ENCODE measurements at places on chromosomes 3 and 15.

DNA sequence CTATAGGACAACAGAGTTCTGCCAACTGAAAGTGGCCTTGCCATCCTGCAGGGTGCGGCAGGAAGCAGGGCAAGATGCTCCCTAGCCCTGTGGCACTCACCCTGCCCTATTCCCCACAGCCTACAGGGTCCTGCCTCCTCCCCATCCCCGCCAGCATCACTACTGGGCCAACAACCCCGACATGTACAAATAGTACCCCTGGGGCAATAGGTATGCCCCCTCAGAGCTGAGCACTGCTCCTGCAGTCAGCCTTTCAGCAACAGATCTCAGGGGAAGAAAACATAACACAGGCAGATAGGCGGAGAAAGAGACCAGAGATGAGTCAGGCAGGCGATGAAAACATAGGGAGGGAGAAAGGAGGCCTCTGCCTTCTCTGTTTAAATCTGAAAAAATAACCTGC, 74.7 kb downstream of the XXYLT1 start:
- no peak for DNase-seq

DNA sequence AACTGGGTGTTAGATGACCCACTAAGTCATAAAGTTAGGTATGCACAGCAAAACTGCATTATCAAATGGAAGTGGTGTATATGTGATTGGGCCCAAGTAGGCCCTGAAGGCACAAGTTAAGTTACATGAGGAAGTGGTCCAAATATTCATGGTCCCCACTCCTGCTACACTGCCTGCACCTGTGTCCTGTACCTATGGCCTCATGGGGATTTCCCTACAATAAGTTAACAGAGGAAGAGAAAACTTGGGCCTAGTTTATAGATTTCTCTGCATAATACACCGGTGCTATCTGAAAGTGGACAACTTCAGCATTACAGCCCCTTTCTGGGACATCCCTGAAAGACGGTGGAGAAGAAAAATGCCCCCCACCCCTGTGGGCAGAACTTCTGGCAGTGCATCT, 41.5 kb downstream of the STRIT1 start:
- DNase-seq = no peak

- DNase-seq = no peak
Observed at GRCh38 chr15:62241135-62241770, 76.2 kb upstream of the C2CD4B start.

DNA sequence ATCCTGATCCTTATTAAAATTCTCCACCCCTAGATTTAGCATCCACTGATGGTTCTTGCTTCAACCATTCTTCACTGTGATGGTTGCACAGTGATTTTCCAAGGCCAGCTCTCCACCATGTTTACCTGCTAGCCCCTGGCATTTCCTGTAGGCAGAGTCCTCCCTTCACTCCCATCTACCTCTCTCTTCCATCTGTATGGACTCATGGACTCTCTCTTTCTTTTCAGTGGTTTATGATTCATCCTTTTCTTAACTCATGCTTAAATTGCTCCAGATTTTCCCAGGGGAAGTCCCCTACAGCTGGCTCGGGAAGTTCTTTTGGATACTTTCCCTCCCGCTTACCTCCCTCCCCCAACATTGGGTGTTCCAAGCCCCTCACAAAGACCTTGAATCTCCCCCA, 18.7 kb downstream of the TGM4 start:
- no peak for DNase-seq

GRCh38 chr15:83960192-83960829, 275.3 kb upstream of the GOLGA6L4 start:
- no peak for DNase-seq

GRCh38 chr3:158847452-158847821, 45.6 kb downstream of the MFSD1 start:
- no peak for DNase-seq

DNA sequence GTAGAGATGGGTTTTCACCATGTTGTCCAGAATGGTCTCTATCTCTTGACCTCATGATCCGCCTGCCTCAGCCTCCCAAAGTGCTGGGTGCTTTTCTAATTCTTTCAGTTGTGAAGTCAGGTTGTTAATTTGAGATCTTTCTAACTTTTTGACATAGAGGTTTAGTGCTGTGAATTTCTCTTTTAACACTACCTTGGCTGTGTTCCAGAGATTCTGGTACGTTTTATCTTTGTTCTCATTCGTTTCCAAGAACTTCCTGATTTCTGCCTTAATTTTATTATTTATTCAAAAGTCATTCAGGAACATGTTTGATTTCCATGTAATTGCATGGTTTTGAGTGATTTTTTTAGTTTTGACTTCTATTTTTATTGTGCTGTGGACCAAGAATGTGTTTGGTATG, 63.5 kb upstream of the CCDC54 start:
- no peak for DNase-seq

GRCh38 chr3:21142949-21143348, 608.1 kb downstream of the ZNF385D start:
- no peak for DNase-seq

- no peak for DNase-seq
Observed at GRCh38 chr3:37074178-37074577, 80.9 kb downstream of the MLH1 start.

- DNase-seq = no peak
Observed at GRCh38 chr3:124620600-124621063, 109.6 kb upstream of the UMPS start.

DNA sequence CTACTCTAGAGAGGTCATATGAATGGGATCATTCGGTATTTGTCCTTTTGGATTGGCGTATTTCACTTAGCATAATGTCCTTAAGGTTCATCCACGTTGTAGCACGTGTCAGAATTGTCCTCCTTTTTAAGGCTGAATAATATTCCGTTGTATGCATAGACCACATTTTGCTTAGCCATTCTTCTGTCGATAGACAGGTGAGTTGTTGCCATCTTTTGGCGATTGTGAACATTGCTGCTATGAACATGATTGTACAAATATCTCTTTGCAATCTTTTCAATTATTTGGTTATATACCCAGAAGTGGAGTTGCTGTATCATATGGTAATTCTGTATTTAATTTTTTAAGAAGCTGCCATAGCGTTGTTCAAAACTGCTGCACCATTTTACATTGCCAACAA, 52.4 kb upstream of the GOLGA8J start:
- DNase-seq = no peak

DNA sequence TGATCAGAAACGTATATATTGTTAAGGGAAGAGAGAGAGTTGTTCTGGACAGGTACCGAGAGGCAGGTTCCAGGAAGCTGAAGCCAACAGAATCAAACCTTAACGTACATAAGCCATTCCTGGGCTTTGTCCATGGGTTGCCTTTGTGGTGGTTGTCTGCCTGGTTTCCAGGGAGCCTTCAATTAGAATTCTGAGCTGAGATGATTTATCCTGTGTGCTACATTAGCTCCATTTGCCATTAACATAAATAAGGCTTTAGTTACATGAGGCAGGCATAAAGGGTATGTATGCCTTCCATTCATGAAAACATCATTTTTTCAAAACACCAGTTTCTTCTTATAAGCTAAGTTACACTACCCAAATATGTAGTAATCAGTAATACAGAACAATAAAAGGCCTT, 729.4 kb upstream of the CFAP20DC start:
- DNase-seq = no peak

DNA sequence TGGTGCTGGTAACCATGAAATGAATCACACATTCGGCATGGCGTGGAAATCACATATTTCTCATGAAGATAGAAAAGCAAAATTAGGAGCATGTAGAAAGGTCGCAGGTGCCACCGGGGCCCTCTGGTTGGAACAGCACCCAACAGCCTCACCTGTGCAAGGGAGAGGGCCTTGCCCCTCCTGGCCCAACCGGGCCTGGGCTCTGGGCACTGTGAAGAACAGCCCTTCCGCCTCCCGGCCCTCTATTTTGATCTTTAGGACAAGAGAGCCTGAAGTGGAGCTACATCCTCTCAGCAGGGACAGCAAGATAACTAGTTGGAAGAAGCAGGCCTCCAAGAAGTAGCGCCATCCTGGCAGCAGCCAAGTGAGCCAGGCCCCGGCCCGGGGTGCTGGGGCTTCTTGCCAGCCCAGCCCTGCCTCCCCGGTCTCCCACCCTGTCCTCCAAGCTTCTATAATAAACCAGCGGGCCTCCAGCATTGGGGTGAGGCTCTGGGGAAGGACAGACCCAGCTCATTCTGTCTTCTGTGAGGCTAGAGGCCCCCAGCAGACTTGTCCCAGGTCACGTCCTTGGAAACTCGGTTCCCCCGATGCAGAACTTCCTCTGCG, 46.1 kb upstream of the FGD5 start:
- DNase-seq = no peak

- no peak for DNase-seq
Observed at GRCh38 chr3:106070187-106070586, 201.4 kb upstream of the CBLB start.

- DNase-seq = no peak
Observed at GRCh38 chr3:189567766-189568420, 63.3 kb upstream of the TP63 start.

DNA sequence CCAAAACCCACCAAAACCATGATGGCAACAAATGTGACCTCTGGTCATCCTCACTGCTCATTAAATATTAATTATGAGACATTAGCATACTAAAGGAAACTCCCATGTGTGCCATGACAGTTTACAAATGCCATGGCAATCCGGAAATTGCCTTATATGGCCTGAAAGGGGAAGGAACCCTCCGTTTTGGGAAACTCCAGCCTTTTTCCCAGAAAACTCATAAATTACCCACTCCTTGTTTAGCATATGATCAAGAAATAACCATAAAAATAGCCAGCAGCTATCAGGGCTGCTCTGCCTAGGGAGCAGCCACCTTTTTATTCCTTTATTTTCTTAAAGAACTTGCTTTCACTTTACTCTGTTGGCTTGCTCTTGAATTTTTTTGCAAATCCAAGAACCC, 992.7 kb downstream of the NTRK3 start:
- DNase-seq = no peak

- DNase-seq = no peak
Observed at GRCh38 chr3:105876780-105877327, 8.0 kb upstream of the CBLB start.

DNA sequence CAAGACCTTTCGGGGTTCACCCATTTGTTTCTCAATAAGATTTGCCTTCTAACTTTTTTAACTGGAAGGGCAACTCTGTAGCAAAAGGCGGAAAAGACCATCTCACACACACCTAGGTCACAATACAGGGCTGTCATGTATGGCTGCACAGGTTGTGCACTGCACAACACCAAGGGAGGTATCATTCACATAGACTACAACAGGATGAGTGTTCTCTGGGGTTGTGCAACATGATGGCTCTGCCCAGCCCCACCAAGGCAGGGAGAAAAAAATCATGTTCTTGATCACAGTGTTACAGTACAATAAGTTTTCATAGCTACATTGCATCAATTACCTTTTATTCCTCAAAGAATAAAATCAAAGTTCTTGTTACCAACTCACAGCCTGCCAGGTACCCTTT, 52.8 kb downstream of the ANXA2 start:
- DNase-seq = no peak

DNA sequence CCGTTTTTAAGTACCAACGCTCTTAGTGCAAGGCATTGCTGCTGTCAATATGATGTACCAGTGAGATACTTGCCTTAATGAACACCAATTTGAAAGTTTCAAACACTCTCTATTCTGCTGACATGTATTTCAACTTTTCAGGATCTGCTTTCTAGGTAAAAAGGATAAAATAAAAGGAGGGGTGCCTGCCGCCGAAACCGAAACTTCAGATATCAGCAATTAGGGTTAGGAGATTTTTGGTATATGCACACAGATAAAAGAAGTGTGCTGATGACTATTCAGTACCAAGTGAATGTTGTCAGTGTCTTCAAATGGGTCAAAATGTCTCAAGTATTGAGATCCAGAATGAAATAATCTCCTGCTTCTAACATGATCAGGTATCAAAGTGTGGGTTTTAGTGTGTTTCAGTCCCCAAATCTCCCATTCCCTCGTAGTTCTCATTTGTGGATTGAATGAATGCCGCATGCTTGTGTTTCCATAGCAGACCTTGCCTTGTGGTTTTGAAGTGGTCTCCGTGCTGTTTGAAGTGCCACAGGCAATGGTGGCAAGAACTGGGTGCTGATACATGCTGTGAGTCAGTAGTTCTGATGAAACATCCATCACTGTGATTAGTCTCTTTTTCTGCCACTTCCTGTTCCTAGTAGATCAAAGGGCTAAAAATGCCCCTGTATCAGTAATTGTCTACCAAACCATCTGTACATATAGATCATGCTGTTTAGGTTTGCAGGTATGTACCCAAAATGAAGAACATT, 22.5 kb downstream of the CHST14 start:
- DNase-seq = no peak

DNA sequence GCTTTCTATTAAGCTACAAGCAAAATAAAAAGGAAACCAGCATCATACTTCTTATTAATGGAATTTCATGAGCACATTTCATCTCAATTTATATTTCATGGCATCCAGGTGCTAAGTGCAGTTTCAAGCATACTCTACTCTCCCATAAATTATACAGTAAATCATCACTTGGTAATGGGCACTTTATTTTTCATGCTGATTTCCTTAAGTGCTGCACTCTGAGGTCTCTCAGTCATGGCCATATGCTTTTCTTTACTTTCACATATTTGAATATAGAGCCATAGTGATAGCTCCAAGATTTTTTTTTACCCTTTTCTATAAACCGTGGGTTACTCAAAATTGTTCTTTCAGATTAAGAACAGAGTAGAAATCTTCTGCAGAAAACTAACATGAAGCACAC, 1505.7 kb upstream of the CADM2 start:
- peak; percentile 21 for DNase-seq

GRCh38 chr3:127006781-127007436, 24.0 kb downstream of the PLXNA1 start:
- DNase-seq = no peak

DNA sequence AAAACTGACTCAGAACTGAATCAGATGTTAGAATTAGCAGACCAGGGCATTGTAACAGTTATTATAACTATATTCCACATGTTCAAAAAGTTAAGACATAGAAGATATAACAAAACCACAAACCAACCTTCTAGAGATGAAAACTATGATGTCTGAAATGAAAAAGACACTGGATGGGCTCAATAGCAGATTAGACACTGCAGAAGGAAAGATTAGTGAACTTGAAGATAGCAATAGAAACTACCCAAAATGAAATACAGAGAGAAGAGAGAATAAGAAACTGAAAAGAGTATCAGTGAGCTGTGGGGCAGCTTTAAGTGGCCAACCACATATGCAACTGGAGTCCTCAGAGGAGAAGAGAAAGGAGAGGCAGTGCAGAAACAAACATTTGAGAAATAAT, 132.0 kb upstream of the ATP2B2 start:
- DNase-seq = no peak

- DNase-seq = peak; percentile 2
Observed at GRCh38 chr3:77686560-77686959, 646.7 kb downstream of the ROBO2 start.

DNA sequence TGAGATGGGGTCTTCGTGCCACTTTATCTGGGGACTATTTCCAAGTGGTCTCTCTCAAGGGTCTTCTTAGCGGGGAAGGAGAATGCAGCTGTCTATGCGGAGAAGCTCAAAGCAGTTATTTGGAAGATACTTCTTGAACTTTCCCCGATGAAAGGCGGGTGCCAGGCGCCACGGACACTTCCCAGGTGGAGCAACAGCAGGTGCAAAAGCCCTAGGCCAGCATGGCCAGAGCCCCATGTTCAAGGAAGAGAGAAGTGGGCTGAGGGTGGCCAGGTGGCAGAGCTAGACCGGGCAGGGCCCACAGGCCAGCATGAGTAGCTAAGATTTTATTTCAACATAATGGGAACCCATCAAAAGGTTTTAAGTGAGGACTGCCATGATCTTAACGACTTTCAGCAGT, 232.8 kb downstream of the PDZRN3 start:
- DNase-seq = no peak
